Activated CD4-positive, CD25-positive, alpha-beta regulatory T cell treated with anti-CD3 and anti-CD28 coated beads, Interleukin-2, amount 50 U/mL, for 72 hours (primary cell): ENCODE measurements at places on chromosomes 12 and 14.

DNA sequence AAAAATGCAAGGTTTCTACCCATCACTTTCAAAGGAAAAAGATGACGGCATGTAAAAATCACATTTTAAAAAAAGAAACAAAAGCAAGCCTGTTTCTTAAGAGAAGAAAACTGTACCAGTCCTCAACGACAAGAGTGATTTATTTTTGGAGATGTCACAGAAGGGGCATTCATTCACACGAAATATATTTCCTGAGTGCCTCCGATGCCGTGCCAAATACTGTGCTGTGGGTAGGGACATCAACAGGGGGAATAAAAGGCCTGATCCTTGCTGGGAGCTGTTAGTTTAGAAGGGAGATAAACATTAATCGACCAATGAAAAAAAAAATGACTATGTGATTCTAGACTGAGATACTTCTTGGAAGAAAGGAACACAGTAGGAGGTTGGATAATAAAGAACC lies 297.5 kb upstream of the SOX5 start:
- no peak for DNase-seq

DNA sequence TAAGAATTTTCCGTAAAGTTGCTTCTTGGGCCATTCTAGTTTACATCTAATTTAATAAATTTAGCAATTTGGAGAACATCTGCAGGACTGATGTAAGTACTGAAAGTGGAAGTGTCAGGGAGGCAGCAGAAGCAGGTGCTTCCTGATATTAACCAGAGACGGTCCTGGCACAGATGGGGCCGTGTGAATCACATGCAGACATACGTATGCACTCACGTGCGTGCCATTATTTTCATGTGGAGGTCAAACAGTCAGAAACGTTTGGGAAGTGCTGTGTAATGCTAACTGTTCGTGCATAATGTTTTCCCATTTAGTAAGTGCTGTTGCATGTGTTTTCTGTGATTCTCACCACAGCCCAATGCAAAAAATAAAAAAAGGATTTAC lies 87.8 kb upstream of the DYNC1H1 start:
- DNase-seq, result peak; percentile 54

DNA sequence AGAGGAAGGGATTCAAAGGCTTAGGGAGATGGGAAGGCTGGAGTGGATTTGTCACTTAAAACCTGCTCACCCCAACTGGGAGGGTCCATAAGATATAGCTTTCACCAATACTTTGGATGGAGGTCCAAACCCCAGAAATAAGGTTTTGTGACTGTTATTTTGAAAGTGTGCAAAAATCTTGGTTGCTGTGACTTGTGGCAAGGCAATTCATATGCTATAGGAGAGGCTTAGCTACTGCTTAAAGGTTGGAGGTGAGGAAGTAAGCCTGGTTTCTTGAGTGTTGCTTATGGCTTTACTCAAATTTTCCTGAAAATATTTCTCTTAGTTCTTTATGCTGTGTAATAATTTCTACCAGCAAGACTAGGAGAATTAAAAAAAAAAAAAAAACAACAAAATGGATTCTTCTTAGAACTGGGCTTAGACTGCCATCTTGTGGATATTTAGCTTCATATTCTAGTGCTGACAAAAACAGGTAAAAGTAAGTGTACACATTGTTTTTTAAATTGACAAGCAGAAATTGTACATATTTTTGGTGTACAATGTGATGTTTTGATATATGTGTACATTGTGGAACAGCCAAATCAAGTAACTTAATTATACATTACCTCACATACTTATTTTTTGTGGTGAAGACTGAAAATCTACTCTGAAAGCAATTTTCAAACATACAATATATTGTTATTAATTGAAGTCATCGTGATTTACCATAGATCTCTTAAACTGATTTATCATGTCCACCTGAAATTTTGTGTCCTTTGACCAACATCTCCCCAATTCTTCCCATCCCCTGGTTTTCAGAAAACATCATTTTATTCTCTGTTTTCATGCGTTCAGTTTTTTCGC lies 23.0 kb downstream of the PDE6H start:
- no peak for DNase-seq

GRCh38 chr14:69370061-69370460 lies 28.0 kb downstream of the ERH start:
- DNase-seq, result no peak

GRCh38 chr12:5514545-5514944 lies 82.6 kb downstream of the NTF3 start:
- DNase-seq, result no peak

DNA sequence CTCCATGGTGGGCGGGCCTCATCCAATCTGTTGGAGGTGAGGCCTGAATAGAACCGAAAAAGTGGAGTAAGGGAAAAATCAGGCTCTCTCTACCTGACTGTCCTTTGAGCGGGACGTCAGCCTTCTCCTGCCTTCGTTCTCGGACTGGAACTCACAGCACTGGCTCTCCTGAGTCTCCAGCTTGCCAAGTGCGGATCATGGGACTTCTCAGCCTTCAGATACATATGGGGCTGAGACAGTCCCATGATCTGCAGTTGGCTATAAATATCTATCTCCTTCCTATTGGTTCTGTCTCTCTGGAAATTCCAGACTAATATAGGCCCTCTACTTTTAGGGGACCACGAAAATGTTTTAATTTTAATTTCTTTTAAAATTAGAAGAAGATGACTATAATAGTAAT lies 29.7 kb upstream of the PLEK2 start:
- no peak for DNase-seq

- peak; percentile 68 for DNase-seq
Observed at GRCh38 chr12:54201001-54201794, 12.4 kb upstream of the SMUG1 start.

DNA sequence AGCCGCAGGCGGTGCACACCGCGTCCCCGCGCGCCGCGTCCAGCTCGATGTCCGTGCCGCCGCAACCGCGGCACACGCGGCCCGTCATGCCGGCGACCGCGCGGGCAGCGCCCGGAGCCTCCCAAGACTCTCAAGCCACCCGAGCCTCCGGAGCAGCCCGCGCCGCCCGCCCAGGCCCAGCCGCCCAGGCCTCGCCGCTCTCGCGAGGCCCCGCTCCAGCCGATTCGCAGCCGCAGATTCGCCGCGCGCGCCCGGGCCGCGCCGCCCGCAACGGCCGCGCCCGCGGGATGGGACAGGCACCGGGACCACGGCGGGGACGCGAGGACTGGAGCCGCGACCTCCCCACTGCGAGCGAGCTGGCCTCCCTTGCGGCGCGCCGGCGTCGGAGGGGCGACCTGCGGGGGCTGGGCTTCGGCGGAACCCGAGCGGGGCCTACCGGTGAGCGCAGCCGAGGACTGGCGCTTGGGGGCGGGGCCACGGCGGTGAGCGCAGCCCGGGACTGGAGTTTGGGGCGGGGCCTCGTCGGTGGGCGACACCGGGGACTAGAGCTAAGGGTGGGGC lies at the start of gene BRF1:
Gene BRF1, minus strand, starts transcription at position 460 of the 561 bp plus-strand sequence. Its CDS starts 372 bp downstream, at position 88.
- peak; percentile 97 for DNase-seq

DNA sequence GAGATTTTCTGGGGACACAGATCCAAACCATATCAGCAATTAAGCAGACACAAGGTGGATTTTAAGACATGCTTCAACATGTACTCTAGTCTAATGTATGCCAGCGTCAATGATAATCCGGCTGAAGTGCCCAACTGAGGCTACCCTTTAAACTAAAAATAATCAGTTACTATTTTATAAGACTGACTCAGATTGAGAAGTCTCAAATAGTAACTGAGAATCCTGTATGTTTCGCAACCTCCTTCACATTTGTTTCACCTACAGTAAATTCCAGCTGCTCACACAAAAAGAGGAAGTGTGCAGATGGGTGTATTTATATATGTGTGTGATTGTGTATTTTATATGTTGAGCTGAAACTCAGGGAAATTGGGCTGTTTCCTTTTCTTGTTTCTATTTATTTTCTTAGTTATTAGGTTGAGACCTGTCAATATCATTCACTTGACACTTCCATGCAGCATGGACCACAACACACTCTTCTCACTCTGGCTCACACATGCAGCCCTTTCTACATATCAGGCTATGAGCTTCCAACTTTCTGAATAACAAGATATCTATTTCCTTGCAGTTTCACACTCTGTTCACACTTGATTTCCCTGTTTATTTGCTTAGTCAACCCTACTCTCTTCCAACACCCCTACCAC lies 1224.9 kb upstream of the TMEM132C start:
- no peak for DNase-seq

DNA sequence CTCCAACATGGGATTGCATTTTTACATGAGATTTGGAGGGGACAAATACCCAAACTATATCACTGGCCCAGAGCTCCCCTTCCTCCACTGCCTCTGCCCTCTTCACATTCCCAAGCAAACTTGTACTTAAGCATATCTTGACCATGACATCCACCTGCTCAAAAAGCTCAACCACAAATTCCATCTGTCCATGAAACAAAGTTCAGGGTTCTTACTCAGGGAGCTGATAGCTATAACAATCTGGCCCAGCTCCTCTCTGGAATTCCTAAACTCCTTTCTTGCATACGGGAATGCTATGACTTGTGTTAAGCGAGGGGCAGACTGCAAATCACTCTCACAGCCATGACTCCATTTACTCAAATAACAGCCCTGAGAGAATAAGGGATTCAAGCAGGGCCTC lies 152.1 kb downstream of the GALC start:
- DNase-seq, result no peak

GRCh38 chr12:43098071-43098470 lies 453.9 kb downstream of the ADAMTS20 start:
- no peak for DNase-seq

- DNase-seq, result no peak
Observed at GRCh38 chr12:122099280-122099749, 20.8 kb downstream of the MLXIP start.

DNA sequence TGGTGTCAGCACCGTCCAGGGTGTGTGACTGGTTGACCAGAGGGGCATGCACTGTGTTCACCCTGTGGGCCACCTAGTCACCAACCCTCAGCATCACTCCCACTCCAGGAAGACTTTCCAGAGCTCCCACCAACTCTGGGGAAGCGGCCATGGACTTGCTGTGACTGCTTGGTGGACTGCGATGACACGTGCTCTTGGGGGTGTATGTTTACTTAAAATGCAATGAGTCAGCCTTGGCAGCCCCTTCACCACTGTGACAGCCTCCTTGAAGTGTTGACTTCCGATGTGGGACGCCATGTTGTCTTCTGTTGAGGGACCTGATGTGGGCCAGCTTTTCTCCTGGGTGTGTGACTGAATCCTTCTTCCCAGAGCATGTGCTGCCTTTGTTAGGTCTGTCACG lies 151.1 kb upstream of the RTL1 start:
- DNase-seq, result no peak

DNA sequence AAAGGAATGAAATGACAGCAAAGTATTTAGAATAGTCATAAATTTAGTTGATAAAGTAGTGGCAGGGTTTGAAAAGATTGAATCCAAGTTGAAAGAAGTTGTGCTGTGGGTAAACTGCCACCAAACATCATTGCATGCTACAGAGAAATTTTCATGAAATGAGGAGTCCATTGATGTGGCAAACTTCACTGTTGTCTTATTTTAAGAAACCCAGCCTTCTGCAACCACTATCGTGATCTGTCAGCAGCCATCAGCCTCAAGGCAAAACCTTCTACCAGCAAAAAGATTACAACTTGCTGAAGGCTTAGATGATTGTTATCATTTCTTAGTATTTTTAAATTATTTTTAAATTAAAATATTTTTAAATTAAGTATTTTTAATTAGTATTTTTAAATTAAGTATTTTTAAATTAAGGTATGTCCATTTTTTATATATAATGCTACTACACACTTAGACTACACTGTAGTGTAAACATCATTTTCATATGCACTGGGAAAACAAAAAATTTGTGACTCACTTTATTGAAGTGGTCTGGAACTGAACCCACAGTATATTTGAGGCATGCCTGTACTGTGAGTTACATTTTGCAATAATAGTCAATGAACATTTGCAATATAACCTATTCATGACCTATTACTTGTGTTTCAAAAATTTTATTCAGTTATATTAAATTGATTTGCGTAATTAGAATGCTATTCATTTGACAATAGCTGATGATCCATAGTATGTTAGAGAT lies 67.2 kb upstream of the SYT1 start:
- DNase-seq, result no peak

- no peak for DNase-seq
Observed at GRCh38 chr12:53234271-53234914, 2.4 kb upstream of the RARG start.

GRCh38 chr14:55450124-55450523 lies 9.7 kb upstream of the TBPL2 start:
- DNase-seq, result no peak

- DNase-seq, result no peak
Observed at GRCh38 chr12:131454418-131455217, 256.3 kb upstream of the SFSWAP start.

GRCh38 chr14:60257865-60258264 lies 8.8 kb downstream of the PPM1A start:
- no peak for DNase-seq

DNA sequence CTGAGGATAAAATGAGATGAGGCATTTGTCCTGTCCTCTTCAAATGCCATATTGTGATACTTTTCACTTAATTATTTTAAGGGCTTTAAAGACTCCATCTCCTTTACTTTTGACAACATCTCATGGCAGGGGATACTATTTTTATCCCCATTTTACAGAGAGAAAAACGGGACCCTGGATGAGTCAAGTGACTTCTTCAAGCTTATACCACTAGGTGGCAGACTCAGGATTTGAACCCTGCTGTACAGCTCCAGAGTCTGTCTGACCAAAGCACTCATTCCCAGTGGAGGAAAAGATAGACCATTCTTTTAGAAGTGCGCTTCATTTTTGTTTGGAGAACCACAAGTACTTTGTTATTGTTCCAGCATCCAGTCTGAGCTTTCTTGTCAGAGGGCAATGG lies 1.7 kb upstream of the SMOC1 start:
- no peak for DNase-seq

DNA sequence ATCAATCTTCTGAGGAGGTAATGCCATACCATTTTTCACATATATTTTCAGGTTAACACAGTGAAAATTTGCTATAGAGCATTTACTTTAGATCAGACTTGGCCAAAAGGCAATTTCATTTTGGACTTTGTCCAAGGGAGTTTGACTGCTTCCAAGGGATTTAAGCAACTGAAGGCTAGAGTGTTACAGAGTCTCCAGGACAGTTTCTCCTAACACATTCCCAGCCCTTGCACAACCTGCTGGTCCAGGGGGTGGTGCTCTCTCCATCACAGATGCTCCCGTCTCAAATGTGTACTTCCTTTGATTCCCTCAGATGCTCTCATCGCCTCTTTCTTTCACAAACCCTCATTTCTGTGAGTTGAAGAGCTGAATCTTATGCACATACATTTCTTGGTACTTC lies 143.1 kb downstream of the TPH2 start:
- no peak for DNase-seq

DNA sequence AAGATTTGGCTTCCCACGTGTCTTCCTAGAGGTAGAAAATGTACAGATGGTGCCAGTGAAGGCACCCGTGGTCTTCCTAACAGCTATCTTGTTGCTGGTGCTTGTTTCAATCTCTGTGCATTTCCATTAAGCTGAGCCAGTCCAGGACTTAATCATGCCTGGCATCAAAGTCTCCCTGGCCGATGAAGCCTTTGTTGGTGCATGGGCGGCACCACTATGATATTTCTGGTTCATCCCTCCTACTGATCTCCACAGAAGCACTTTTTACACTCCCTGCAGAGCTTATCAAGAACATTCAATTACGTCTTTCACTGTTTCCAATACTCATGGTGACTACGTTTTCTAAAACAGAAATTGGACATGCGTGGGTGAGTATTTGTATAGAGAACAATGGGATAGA lies 128.4 kb downstream of the TTC8 start:
- DNase-seq, result no peak
